ENCODE measurements at places on chromosomes 1 and 21. TPM values are rescaled to one million over a fixed set of nuclear protein-coding genes. Genes with fewer than 3 reads are reported as not detected.

DNA sequence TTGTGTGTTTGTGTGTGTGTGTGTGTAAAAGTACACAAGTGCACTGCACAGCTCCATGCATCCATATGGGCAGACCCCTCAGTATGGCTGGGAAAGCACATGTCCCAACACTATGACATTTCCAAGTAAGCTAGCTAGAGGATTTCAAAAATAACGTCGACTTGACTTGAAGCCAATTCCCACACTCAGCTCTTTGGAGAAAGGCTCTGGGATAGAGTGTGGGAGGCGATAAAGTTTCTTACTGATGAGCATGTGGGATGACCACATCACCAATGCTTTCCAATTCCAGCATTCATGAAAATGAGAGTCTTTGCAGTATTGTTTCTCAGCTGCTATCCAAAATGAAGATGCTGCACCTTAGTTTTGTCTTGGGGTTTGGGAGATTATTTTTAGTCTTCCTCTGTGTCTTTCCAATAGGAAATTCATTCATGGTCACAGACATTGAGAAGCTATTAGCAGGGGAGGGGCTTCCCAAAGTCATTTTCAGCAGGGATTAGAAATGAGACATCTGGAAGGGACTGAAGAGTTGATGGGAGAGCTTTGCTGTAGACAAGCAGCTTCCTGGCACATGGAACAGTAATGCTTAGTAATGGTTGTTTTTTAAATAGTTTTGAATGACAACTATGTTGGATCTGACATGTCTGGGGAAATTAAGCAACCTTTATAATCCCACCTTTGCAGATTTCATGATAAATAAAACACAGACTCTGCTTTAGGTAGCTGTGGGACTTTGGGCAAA lies 143.5 kb downstream of the ASTN1 start:
- H3K4me1 ChIP-seq: no peaks in the 10 kb centered on the region
- H3K36me3 ChIP-seq: no peaks in the 10 kb centered on the region
- no peak for DNase-seq
- H3K27me3 ChIP-seq: no peaks in the 10 kb centered on the region

DNA sequence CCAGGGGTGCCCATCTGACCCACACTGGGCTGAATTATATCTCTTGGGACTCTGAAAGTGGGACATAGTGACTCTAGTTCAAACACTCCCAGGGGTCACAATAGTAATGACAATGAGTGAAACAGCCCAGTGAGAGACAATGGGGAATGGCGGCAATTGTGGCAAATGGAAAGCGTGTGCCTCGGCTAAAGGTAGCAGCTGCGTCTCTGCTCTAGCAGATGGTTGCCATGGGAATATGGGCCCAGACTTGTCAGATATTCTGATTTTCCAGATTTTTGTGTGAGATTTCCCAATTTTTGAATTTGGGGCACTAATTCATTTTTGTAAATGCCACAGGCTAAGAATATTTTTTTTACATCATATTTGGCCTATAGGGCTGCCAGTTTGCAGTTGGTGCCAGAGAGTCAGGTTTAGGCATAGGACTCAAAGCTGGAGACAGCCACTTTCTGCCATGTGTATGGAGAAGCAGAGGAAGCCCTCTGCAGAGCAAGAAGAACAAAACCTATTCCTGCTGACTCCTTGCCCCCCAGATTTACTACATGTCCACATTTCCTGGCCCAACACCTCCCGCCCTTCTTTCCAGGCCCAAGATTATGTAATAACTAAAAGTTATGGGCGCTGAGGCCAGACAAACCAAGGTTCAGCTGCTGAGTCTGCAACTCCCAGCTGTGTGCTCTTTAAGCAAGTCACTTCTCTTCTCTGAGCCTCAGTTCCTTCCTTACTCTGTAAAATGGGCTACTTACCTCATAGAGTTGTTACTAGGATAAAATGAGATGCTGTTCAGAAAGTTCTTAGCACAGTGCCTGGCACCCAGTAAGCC lies 21.6 kb upstream of the PTP4A2 start:
- no peaks in the 10 kb centered on the region for H3K27me3 ChIP-seq
- no peak for DNase-seq
- no peaks in the 10 kb centered on the region for H3K36me3 ChIP-seq
- H3K4me1 ChIP-seq: peaks cover 98% of the 10 kb centered on the region

DNA sequence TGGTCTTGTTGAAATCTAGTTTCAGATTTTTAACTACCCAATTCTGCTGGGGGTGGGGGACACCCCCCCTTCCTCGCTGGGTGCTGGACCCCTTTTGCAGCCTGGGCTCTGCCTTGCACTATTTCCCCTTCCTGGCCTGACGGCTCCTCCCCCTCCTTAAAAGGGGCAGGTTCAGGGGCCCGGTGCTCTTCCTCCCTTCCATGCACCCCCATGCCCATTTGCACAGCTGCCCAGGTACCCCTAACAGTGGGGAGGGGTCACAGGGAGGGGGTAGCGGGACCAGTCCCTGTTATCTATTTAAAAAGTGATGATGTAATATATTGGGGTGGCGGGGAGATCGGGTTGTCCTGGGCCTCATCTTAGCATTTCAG lies 15.3 kb downstream of the ZBTB7B start:
- no peaks in the 10 kb centered on the region for H3K27me3 ChIP-seq
- peak overlapping the region; percentile 47 for H3K4me3 ChIP-seq
- no peak overlapping the region for H3K27ac ChIP-seq
- DNase-seq: no peak

GRCh38 chr21:14270631-14271030 lies 54.7 kb downstream of the RBM11 start:
- H3K27me3 ChIP-seq: peaks cover 40% of the 10 kb centered on the region
- H3K4me3 ChIP-seq: no peak overlapping the region
- no peaks in the 10 kb centered on the region for H3K36me3 ChIP-seq

DNA sequence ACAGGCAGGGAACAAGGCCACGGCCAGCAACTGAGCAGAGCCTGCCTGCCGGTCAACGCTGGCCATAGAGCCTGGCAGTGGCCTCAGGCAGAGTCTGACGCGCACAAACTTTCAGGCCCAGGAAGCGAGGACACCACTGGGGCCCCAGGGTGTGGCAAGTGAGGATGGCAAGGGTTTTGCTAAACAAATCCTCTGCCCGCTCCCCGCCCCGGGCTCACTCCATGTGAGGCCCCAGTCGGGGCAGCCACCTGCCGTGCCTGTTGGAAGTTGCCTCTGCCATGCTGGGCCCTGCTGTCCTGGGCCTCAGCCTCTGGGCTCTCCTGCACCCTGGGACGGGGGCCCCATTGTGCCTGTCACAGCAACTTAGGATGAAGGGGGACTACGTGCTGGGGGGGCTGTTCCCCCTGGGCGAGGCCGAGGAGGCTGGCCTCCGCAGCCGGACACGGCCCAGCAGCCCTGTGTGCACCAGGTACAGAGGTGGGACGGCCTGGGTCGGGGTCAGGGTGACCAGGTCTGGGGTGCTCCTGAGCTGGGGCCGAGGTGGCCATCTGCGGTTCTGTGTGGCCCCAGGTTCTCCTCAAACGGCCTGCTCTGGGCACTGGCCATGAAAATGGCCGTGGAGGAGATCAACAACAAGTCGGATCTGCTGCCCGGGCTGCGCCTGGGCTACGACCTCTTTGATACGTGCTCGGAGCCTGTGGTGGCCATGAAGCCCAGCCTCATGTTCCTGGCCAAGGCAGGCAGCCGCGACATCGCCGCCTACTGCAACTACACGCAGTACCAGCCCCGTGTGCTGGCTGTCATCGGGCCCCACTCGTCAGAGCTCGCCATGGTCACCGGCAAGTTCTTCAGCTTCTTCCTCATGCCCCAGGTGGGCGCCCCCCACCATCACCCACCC lies at the start of gene TAS1R3:
Gene TAS1R3 (plus strand): TSS at position 213 of the 898 bp plus-strand sequence. CDS start 66 bp downstream, at position 279.
- no peaks in the 10 kb centered on the region for H3K36me3 ChIP-seq
- H3K4me3 ChIP-seq: no peak within 1 kb of the TSS
- H3K27ac ChIP-seq: no peak within 1 kb of the TSS
- H3K27me3 ChIP-seq: no peaks in the 10 kb centered on the region
- peaks cover 2% of the 10 kb centered on the region for H3K4me1 ChIP-seq

The CXADR gene
- 0.48 TPM for total RNA-seq

GRCh38 chr1:150995896-150996295 lies 10.8 kb downstream of the MINDY1 start:
- H3K36me3 ChIP-seq: peaks cover under 1% of the 10 kb centered on the region
- no peak for DNase-seq
- H3K4me3 ChIP-seq: peak overlapping the region; percentile 40
- H3K27me3 ChIP-seq: no peaks in the 10 kb centered on the region
- H3K4me1 ChIP-seq: peaks cover 22% of the 10 kb centered on the region
- no peak overlapping the region for H3K27ac ChIP-seq

GRCh38 chr1:155166051-155166470 lies 7.0 kb downstream of the KRTCAP2 start:
- peaks cover 3% of the 10 kb centered on the region for H3K36me3 ChIP-seq
- peaks cover 28% of the 10 kb centered on the region for H3K4me1 ChIP-seq
- H3K4me3 ChIP-seq: no peak overlapping the region
- no peaks in the 10 kb centered on the region for H3K27me3 ChIP-seq
- H3K27ac ChIP-seq: no peak overlapping the region
- DNase-seq: no peak

All from activated T-cell treated with anti-CD3 and anti-CD28 coated beads, Interleukin-2, amount 50 U/mL, for 72 hours (primary cell).